ENCODE measurements at places on chromosomes 3 and 15.
A peak's percentile ranks its signal among the peaks of the same experiment; 100 is the strongest.

DNA sequence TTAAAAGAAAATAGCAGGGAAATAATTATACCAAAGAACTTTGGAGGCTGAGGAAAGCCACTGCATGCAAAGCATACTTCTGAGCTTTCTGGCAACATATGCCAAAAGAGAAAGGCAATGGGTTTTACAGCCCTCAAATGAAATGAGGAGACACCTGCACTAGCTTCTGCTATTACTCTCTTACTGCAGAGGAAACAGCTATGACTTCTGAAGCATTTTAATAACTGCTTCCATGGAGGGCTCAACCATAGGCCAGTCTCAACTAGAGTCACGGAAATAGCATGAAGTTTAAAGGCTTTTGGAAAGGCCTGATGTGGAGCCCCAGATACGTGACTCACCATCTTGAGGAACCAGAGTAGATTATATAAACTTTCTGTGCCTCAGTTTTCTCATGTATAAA lies 114.8 kb downstream of the OXNAD1 start:
- no peak for DNase-seq

DNA sequence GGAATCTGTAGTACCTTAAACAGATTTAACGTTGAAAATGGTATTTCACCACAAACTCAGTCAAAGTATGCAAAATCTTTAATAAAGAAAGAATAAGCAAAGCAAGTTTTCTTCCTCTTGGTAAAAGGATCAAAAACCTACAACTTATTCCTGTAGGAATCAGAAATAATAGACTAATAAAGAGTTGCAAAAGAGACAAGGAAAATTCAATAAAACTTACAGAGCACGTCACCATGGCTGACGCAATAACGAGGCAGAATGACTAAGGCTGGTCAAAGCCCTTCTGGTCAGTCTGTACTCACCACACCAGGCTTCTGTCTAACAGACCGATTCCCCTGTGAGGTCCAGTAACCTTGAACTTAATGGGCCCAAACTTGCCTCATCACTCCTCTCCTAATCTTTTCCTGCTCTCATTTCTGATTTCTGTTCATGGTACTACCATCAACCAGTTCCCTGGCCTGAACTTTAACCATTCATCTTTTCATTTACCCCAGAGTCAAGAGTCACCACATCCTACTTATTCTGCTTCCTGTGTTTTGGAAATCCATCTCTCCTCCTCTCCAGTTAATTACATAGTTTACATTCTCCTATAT lies 5.0 kb downstream of the MASP1 start:
- DNase-seq, result peak; percentile 80

- no peak for DNase-seq
These were observed 703.2 kb upstream of the CCDC54 start for GRCh38 chr3:106673926-106674569.

DNA sequence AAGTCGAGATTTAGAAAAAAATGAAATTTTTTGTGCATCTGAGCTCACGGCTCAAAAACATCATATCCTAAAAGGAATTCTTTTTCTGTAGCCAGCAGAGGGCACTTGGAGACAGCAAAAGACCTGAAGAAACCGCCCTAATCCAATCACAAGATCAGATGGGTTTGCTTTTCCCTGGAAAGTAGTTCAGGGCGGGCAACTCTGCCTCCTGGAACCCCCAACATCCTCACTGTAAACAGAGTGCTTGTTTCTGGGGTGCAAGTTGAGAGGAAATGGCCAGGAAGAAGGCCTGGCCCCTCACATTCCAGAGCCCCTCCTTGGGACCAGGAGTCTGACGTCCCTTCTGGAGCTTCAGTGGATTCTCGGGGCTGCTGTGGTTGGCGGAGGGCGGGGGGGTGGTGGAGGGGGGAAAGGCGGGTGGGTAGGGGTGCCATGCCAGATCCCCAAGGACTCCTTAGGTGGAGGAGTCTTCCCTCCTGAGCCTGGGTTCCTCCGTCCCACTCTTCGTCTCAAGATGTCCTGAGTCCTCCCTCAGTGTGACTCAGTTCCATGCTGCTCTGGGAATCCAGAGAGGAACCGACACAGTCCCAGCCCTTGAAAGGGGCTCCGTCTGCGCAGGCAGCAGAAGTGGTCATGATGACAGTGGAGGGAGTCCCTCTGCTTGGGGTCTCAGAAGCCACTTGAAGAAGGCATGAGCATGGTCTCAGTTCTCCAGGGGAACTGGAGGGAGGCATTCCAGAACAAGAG lies 35.9 kb downstream of the CCK start:
- DNase-seq, result peak; percentile 46

DNA sequence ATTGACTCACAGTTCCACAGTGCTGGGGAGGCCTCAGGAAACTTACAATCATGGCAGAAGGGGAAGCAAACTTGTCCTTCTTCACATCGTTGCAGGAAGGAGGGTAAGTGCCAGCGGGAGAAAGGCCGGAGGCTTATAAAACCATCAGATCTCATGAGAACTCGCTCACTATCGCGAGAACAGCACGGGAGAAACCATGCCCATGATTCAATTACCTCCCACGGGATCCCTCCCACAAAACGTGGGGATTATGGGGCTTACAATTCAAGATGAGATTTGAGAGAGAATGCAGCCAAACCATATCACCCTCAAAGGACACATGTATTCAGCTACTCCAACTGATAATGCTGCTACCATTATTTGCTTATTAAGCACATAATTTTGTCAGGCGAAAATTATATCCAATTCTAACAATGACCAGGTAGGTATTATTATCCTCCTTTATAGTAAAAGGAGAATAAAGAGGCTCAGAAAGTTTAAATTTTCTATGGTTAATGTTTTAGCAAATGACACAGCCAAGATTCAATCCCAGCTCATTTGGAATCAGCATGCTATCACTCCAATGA lies 327.2 kb upstream of the CDIN1 start:
- no peak for DNase-seq

DNA sequence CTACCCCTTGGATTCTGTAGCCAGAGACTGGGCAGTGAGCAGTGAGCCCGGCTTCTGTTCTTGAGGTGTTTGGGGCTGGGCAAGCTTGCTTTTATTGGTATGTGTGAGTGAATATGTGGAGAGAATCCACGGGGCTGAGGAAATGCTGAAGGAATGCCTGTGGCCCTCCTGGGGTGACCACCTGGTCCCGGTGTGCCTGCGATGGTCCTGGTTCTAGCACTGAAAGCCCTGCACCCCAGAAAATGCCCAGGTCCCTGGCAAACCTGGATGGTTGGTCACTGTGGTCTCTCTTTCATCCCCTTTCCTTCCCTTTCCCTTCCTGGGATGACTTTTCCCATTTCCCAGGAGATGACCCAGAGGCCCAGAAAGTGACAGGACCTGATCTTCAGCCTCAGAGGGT lies 4.2 kb downstream of the ZBTB47 start:
- no peak for DNase-seq

DNA sequence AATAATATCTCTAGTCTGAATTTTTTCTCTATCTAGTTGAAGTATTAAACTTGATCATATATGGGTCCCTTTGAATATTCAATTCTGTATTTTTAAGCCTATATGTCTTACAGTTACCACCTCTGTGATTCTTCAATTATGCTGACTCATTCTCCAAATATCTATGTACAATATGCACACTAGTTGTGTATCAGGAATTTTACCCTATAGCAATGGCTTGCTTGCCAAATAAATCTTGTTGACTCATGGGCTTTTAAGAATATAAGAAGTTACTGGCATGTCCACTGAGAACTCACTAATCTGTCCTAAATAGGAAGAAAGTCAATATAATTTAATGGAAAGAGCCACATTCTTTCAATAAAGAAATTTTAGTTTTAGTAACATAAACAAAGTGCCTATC lies 656.3 kb downstream of the RBMS3 start:
- peak; percentile 1 for DNase-seq

GRCh38 chr3:76403556-76403955 lies 618.2 kb upstream of the ZNF717 start:
- no peak for DNase-seq

DNA sequence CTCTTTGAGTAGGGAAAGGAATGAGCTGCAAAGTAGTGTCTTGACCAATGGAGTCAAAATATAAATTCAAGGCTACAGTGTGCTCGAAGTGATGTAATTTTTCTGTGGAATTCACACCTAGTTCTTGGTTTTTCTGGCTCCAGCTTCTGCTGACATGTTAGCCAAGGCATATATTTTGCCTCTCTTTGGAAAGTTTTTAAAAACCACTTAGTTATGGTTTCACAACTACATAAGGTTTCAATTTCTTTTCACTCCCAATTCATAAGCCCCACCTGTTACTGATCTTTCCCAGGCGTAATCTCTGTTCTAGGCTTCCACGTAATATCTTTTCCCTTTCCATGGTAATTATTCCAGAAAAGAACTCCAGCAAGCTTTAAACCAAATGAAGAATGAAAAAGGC lies 46.9 kb downstream of the GADL1 start:
- DNase-seq, result no peak

Data from M059J (cell line).